ENCODE measurements at places on chromosomes 11 and 22.

GRCh38 chr22:42685941-42686653, 34.6 kb downstream of the A4GALT start:
- DNase-seq, result no peak

DNA sequence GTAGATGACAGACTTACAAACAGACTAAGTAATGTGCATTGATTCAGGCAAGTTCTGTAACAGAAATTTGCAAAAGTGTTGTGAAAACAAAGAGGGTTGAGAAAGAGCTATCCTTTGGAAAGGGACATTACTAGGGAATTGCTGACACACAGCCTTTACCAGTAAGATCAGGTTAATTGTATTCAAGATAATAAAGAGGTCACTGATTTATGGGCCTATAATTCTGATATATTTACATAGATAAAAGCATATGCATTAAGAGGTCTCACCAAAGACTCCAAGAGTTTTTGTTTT, 138.7 kb downstream of the MAML2 start:
- no peak for DNase-seq

DNA sequence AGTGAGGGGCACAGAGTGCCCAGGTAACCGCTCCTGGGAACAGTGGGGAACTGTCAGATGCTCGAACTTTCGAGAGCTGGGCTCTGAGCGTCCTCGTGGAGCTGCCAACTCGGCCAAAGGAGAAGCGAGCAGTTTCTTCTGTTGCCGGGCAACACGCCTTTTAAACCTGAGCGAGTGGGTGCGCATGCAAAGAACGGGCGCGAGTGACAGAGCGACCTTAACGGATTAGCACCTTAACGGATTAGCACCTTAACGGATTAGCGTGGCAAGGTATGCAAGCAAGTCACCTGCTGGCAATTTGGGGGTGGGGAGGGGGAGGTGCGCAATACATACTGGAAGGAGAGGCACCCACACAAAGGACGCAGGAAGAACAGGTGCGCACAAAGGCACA, 61.8 kb upstream of the PRODH start:
- no peak for DNase-seq

- no peak for DNase-seq
These were observed 112.3 kb downstream of the INSC start for GRCh38 chr11:15227011-15227410.

GRCh38 chr22:44431256-44431655, 66.8 kb downstream of the RTL6 start:
- no peak for DNase-seq

DNA sequence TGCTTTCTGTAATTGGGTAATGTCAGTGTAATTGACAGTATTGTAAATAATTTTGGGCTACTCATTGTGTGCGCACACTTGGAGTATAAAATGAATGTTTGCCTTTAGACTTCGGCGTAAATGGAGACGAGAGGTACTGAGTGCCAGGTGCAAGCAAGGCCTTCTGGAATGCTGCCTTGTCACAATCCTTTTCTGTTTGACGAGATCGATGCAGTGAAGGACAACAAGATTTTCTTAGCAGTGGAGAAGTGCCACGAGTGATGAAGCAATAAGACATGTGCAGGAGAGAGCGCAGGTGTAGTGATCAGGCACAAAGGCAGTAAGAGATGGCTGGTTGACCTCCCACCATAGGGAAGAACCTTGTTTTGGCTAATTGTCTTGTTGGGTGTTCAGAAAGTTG, 67.5 kb downstream of the DDX10 start:
- DNase-seq, result no peak
